Foreskin keratinocyte (primary cell): ENCODE measurements at places on chromosomes 13 and 19. TPM values are rescaled to one million over a fixed set of nuclear protein-coding genes. Genes with fewer than 3 reads are reported as not detected.

Gene KIR2DL3
- not detected in 2 replicates for total RNA-seq

Gene LCP1
- total RNA-seq = 4.7 and 105 TPM in 2 replicates

Gene DCT
- 0.03 TPM in 1 of 2 replicates, not detected in the other for total RNA-seq

Gene CYP2A6
- total RNA-seq = not detected in 2 replicates

Gene ADGRL1
- 4.8 and 10.9 TPM in 2 replicates for total RNA-seq

Gene BRME1
- total RNA-seq = 0.68 and 0.78 TPM in 2 replicates

Gene METTL21C
- total RNA-seq = not detected in 2 replicates

Gene C19orf38
- not detected in 2 replicates for total RNA-seq

Gene FFAR1
- total RNA-seq = not detected in 2 replicates

Gene RDH8
- total RNA-seq = not detected in 2 replicates

Gene SCN1B
- total RNA-seq = 0.21 and 0.48 TPM in 2 replicates
